ENCODE measurements at places on chromosomes 4 and X.

DNA sequence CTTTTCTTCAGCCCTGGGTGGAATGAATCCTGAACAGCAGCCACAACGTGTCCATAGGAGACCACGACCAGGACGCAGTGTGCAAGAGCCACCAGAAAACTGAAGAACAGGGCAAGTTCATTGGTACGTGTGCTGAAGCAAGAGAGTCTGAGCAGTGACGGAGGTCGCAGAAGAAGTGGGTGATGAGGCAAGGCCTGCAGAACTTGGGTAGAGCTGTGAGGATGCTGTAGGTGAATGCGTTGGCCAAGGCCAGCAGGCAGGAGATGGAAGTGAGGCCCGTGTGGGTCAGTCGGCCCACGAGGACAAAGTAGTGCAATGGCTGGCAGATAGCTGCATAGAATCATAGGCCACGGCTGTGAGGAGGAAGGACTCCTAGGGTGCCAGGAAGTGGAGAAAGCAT, 5.6 kb upstream of the CTAG2 start:
- no peak for DNase-seq

- DNase-seq, result peak; percentile 47
These were observed 55.2 kb downstream of the AREG start for GRCh38 chr4:74499986-74500781.

- DNase-seq, result no peak
These were observed 561.5 kb downstream of the BCOR start for GRCh38 chrX:39536211-39536610.

DNA sequence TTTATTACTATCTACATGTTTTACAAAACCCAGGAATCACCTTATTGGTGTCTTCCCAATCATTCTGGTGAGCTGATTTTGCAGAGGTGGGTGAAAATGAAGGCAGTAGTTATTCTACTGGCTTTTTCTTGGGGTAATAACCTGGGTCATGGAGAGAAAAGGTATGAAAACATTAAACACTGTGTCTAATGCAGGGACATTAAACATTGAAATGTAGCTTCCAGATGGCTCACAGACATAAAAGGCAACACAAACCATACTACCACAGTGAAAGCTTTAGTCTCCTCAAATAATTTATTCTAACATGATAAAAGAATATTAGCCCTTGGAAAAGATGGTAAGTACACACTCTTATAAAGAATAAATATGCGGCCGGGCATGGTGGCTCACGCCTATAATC, 8.0 kb downstream of the SETD7 start:
- DNase-seq, result no peak

DNA sequence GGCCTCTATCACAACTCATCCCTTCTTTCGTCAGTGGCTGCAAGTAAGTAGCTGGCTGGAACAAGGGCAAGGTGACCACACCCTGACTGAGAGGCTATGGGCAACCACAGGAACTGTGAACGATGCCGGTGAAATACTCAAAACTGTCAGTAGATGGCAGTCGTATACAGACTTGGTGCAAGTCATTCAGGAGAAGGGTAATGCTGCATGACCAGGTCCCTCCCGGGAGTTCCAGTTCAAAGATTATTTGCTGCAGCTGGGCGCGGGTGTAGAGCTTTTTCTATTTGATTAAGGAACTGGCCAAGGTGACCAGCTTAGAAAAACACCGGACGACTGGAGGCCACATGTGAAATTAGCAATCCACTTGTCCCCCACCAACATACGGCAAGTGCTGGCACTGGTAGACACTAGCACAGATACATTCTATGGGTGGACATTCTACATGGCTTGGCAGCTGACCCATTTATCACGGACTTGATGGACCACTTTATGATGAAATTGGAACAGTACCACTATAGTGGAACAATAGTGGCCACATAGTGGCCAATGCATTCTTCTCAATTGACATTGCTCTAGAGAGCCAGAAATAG, 726.6 kb downstream of the TRAM1L1 start:
- DNase-seq, result peak; percentile 73

DNA sequence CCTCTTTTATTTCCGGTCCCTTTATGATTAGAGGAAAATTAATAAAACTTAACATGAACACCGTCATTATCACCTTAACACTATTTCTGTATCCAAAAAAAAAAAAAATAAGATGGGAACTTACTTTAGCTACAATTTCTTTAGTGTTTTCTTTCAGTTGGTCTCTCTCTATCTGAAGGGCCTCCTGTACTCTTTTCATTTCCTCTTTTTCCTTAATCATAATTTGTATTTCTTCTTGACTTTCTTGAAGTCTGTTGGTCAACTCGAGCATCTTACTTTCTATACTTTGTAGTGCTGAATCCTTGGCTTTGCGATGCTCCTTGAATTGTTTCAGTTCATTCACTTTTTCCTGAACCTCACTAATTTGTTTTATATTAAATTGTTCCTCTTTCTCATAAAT, 45.3 kb upstream of the BDH2 start:
- DNase-seq, result no peak

DNA sequence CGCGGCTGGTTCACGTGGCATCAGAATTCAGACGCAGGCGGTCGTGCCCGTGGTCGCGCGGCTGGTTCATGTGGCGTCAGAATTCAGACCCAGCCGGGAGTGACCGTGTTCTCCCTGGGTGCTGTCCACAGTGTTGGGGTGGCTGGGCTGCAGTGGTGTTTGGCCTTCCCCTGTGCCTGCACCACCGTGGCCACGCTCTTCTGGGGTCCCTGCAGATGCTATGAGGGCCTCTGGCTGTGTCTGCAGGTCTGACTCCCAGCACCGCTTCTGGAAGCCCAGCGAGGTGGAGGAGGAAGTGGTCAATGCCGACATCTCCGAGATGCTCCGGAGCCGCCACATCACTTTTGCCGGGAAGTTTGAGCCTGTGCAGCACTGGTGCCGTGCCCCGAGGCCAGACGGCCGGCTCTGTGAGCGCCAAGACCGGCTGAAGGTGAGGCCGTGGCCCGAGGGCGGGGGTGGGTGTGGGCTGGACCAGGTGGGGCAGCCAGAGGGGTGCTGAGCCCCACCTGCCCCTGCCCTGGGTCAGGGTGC, 26.4 kb downstream of the NKX1-1 start:
- DNase-seq, result no peak

- DNase-seq, result no peak
These were observed 686 bp downstream of the MTHFD2L start for GRCh38 chr4:74158466-74159142.

DNA sequence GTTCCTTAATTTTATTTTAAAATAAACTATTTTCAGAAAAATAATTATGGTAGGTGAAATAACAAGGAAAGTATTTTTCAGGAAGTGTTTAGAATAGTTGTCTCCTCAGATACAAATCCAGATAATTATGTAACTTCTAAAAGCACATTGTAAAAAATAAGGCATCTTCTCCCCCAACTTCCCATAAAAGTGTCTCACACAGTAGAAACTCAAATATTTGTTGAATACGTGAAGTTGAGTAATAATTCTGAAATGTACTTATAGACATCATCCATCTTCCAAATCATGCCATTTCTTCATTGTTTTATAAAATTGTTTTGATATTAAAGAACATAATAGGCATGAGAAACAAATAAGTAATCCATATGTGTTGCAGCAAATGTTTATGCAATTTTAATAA, 18.0 kb downstream of the SHISA3 start:
- DNase-seq, result peak; percentile 21

DNA sequence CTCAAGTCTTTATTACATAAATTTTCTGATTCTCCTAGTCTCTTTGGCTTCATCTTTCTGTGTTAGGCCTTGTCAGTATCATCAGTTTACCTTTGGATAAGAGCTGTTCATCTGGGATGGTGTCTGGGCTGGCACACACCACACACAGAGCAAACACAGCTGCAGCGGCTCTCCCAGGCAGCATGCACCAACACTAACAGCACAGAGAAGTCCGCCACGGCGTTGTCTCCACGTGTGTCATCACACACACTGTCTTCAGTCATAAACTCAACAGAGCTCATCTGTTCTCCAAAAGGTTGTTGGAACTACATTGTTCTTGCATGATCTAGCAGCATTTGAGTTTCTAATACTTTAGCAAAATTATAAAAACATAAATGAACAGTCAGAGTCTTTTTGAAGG, 851.9 kb upstream of the FRG1 start:
- peak; percentile 32 for DNase-seq

DNA sequence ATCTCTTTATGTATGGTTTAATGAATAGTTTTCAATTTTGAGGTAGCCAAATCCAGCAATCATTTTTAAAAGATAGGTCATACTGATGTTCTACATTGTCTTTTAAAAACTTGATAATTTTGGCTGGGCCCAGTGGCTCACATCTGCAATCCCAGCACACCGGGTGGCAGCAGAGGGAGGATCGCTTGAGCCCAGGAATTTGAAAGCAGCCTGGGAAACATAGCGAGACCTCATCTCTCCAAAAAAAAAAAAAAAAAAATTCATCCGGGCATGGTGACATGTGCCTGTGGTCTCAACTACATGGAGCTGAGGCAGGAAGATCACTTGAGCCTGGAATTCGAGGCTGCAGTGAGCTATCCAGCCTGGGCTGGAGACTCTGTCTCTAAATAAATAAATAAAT, 419.8 kb downstream of the GALNTL6 start:
- DNase-seq, result no peak

GRCh38 chr4:94517492-94517891, 65.8 kb downstream of the PDLIM5 start:
- DNase-seq, result no peak

DNA sequence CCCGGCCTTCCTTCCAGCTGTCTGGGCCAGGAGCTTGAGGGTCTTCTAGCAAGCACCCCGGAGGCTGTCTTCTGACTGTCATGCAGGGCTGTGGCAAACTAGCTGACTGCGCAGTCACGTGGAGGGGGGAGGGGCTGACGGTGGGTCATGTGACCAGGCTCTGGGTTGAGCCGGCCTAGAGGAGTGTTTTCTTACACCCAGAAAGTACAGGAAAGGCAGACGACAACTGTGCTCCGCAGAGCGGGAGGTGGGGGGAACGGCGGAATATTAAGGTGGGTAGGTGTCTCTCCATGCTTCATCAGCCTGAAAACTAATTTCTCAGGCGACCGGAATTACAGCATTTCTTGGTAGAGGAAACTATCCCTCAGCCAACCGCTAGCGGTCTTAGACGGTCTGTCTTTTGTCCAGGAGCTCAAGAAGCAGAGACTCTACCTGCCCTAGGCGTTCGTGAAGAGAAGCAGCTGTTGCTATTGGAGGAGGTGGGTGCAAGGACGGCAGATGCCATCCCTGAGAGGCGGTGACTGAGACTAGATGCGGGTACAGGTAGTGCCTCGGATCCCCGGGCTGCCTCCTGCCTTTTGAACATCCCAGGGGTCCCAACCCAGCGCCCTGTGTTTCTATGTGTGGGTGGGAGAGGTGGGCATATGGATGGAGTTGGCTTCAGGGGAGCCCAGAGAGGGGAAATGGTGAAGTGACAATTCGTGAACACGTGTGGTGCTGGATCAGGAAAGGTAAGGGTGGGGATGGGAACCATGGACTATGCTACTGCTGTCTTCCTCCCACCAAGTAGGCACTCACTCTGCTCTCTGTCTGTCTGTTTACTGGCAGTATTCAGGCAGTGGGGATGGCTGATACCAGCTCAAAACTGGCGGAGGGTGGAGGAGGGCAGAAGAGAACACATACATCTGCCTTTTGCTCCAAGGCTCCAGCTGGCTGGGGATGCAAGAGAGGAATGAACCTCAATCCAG, 8.8 kb downstream of the GPRASP1 start:
- DNase-seq, result peak; percentile 67

- no peak for DNase-seq
These were observed 36.8 kb downstream of the ACSL4 start for GRCh38 chrX:109696146-109696740.

- no peak for DNase-seq
These were observed 45.3 kb downstream of the PCYT1B start for GRCh38 chrX:24601858-24602257.

- DNase-seq, result no peak
These were observed 397.6 kb downstream of the TRIML1 start for GRCh38 chr4:188536826-188537225.

GRCh38 chr4:89588421-89588820, 248.5 kb downstream of the SNCA start:
- DNase-seq, result no peak

DNA sequence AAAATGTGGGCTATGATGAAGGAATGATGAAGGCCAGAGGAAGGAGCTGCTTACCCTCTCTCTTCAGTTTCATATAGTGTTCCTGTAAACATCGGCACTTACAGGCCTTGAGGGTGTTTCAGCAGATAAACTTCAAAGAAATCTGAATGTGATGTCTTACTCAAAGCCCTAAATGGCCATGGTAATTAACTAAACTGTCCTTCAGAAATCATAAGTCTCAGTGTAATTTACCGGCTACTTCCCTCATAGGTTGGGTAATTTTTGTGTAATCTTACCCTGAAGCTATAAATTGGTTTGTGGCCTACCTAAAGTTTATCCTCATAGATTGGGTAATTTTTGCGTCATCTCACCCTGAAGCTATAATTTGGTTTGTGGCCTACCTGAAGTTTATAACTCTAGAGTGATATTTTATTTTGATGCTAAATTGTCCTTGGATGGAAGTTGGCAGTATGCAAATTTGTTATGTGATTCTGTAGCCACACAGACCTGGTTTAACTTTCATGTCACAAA, 2700.3 kb downstream of the ARAP2 start:
- DNase-seq, result no peak

DNA sequence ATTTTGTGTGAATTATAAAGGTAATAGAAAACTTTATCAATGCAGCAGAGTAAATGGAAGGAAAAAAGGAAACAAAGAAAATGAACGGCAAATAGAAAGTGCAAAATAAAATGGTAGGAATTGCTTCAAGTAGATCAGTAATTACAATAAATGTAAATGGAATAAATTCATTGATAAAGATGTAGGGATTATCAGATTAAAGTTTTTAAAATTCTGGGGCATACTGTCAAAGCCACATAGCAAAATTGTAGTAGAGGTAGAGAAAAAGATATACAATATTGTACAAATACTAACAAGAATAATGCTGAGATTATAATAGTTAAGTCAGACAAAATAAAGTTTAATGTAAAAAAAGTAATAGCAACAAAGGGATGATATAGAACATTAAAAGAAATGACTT, 94.7 kb downstream of the SMIM20 start:
- DNase-seq, result no peak
